ENCODE measurements at places on chromosomes 2 and 18.

- DNase-seq: no peak
These were observed 6.5 kb downstream of the TANK start for GRCh38 chr2:161166538-161167409.

GRCh38 chr18:7729868-7730267 is 162.8 kb downstream of the PTPRM start:
- DNase-seq: no peak

- no peak for DNase-seq
These were observed 483.2 kb upstream of the GYPC start for GRCh38 chr2:126172631-126173184.

DNA sequence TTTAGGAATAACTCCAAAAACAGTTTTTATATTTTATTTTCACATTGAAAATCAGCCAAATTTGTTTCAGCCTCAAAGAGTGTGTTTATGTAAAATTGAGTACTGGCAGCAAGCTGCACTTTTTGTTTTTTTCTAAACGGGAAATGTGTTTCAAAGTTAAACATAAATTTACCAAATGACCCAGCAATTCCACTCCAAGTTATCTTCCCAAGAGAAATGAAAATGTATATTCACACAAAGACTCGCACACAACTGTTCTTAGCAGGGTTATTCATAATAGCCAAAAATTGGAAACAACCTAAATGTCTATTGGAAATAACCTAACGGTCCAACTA is 9.3 kb downstream of the ALPK2 start:
- no peak for DNase-seq

DNA sequence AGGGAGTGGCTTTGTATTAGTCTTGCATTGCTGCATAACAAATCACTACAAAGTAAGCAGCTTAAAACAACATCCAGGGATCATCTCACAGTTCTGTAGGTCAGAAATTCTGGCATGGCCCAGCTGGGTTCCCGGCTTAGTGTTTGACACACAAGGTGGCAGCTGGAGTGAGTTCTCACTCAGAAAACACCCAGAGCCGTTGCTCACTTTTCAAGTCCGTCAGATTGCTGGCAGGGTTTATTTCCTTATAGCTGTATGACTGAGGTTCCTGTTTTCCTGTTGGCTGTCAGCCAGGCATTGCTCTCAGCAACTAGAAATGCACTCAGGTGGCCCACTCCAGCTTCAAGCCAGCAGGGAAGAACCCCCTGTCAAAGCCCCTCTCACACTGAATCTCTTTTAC is 324.1 kb downstream of the CCDC178 start:
- no peak for DNase-seq

DNA sequence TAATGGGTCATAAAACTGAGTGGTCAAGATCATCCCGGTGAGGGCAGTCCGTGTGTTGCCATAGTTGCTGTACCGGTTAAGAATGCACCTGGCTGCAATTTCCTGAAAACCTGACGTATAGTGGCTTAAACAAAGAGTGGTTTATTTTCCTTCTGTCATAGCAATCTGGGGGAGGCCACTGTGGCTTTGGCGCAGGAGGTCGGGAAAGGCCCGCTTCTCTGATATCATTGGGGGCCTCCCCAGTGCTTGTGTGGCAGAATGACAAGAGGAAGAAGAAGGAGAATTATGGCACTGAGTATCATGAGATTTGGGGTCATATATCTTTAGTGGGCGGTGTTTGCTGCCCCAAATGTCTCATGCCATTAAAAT is 4.4 kb downstream of the C2orf92 start:
- no peak for DNase-seq

DNA sequence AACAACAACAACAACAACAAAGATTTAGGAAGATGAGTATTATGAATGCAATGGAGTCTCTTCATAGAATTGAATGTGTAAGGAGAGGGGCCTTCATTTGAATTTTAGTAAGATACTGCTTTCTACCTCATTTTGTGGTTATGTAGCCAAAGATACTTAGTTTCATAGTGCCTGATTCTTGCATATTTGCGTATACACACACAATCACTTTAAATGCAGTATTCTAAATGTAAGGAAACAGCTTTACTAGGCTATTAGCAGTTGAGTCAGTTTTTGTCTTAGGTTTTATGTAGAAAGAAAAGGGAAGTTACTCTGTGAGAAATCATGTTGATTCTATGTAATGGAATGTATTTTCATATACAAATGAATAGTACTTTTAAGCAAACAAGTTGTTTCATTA is 80.5 kb downstream of the HAUS1 start:
- no peak for DNase-seq

DNA sequence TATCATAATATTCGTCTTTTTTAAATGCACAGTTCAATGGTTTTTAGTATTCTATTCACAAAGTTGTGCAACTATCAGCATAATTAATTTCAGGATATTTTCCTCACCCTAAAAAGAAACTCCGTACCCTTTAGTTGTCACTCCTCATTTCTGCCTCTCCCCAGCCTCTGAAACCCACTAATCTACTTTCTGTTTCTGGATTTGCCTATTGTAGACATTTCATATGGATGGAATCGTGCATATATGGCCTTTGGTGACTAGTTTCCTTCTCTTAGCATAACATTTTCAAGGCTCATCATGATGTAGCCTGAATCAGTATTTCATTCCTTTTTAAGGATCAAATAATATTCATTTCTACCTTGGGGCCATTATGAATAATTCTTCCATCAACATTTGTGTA is 18.5 kb downstream of the NEURL3 start:
- DNase-seq: no peak

All from retinal pigment epithelial cell (primary cell).